Stimulated activated CD4-positive, alpha-beta T cell treated with anti-CD3 and anti-CD28 coated beads, Interleukin-2, amount 100 ng/mL, for 24 hours (primary cell): ENCODE measurements at places on chromosomes 1 and 21.

- DNase-seq: no peak
These were observed 45.4 kb upstream of the MPZL1 start for GRCh38 chr1:167676205-167676915.

GRCh38 chr1:39788426-39788757, 273 bp downstream of the BMP8B start:
- DNase-seq: no peak

- DNase-seq: no peak
These were observed 1646.7 kb upstream of the B3GALT2 start for GRCh38 chr1:194833111-194833510.

- DNase-seq: no peak
These were observed 591 bp downstream of the SHC1 start for GRCh38 chr1:154969860-154970452.

GRCh38 chr1:51686450-51686849, 69.6 kb downstream of the OSBPL9 start:
- DNase-seq: no peak

DNA sequence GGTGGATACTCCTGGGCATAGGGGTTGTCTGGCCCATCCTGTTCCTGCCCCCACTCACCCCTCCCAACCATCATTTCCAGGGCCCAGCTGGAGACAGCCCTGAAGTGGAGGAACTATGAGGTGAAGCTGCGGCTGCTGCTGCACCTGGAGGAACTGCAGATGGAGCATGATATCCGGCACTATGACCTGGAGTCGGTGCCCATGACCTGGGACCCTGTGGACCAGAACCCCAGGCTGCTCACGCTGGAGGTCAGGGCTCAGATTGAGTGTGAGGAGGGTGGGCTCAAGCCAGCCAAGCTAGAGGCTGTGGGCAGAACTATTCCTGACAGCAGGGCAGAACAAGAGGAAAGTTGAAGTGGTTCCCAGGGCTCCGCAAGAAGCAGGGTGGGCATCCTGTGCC, 14.2 kb downstream of the RHOC start:
- DNase-seq: no peak

- DNase-seq: no peak
These were observed 16.7 kb downstream of the CNR2 start for GRCh38 chr1:23896491-23896890.

GRCh38 chr1:41465741-41466140, 18.7 kb downstream of the EDN2 start:
- DNase-seq: no peak

DNA sequence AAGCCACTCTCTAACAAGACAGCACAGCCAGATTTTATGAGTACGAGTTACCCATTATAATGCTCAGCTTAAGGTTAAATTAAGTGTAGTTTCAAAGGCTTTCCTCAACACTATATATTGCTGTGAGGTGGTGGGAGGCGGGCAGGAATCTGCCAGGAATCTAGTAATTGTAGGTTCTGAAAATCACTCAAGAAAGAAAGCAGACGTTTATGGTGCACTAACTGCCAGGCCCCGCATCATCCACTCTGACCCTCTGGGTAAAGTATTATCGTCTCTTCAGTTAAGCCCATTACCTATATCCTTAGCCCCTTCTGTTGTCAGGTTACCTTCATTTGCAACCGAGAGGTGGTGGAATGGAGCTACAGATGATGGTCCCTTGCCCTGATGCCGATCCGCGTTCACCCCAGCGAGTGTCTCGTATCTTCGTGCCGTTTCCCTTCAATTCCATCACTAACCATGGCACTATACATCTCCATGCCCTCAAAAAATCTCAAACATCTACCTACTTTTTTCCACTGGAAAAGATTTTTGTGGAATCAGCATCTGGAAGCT, 12.4 kb downstream of the HMGN1 start:
- DNase-seq: no peak

GRCh38 chr1:208190784-208191183, 53.4 kb downstream of the PLXNA2 start:
- no peak for DNase-seq

DNA sequence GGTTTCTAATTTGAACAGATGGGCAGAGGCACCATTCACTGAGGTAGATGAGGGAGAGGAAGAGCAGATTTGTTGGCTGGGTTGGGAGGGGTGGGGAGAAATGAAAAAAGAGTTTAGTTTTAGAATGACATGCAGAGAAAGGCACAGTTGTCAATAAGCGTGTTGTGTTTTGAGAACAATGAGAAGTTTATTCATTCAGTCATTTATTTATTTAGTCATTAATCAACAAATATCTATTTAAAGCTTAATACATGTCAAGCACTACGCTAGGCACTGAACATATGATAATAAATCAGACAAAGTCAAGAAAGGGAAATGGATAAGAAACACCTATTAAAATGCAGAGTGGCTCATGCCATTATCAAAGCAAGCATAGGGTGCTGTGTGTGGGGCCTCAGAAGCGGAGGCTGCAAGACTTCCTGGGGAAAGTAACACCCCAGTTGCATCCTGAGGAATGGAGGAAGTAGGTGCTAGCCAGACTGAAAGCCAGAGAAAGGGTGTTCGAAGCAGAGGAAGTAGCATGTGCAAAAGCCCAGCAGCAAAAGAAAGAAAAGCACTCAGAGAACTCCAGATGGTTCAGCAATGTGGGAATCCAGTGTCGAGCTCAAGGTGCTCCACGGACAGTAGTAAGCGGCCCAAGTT, 114.1 kb downstream of the RNF220 start:
- no peak for DNase-seq

- DNase-seq: no peak
These were observed 86.5 kb upstream of the KCNJ15 start for GRCh38 chr21:38170283-38170682.

- peak; percentile 49 for DNase-seq
These were observed at the start of gene TRIM17 for GRCh38 chr1:228416217-228416933. TSS of gene TRIM17 (minus strand) at chr1:228416861. CDS start at chr1:228415072, 1,789 bp downstream.

- DNase-seq: no peak
These were observed 334.7 kb downstream of the AMY1C start for GRCh38 chr1:104084380-104084779.

DNA sequence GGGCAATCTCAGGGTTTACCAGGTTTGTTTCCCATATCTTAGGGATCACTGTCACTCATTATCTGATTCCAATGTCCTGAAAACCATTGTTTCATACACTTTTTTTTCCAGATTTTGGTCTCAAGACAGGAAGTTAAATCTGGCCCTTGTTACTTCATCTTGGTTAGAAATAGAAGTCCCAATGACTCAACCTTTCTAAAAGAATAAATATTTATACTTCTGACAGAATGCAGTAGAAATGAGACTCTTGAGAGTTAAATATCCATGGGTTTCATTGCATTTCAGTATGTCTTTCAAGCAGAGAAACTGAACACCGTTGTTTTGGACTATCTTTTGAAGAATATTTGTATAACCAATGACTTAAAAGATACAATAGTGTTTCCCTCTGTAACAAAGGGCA, 19.8 kb upstream of the VCAM1 start:
- no peak for DNase-seq

- no peak for DNase-seq
These were observed 48.0 kb upstream of the ZC3H11B start for GRCh38 chr1:219660666-219661463.

- no peak for DNase-seq
These were observed 8.7 kb upstream of the TDRD10 start for GRCh38 chr1:154493276-154493675.

GRCh38 chr1:114485286-114485685, 25.7 kb downstream of the TRIM33 start:
- DNase-seq: no peak

- DNase-seq: no peak
These were observed 43.0 kb upstream of the EGLN1 start for GRCh38 chr1:231465051-231465450.

- DNase-seq: no peak
These were observed 12.8 kb upstream of the PLA2G2E start for GRCh38 chr1:19936061-19936750.

DNA sequence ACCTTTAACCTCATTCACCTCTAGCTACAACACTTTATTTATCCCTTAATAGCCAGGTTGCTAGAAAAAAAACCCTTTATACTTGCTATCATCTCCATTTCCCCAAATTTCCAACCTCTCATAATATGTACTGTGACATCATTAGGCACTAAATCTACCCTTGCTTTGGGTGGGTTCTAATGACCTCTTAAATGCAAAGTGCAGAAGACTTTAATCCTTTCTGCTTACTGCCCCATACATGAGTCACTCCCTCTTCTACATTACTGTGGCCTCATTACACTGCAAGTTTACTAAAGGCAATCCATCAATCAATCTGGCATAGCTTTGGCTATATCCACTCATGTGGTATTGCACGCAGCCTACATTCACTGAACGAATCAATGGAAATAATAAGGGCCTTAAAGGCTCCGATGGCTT, 353.3 kb downstream of the SMYD3 start:
- DNase-seq: no peak

DNA sequence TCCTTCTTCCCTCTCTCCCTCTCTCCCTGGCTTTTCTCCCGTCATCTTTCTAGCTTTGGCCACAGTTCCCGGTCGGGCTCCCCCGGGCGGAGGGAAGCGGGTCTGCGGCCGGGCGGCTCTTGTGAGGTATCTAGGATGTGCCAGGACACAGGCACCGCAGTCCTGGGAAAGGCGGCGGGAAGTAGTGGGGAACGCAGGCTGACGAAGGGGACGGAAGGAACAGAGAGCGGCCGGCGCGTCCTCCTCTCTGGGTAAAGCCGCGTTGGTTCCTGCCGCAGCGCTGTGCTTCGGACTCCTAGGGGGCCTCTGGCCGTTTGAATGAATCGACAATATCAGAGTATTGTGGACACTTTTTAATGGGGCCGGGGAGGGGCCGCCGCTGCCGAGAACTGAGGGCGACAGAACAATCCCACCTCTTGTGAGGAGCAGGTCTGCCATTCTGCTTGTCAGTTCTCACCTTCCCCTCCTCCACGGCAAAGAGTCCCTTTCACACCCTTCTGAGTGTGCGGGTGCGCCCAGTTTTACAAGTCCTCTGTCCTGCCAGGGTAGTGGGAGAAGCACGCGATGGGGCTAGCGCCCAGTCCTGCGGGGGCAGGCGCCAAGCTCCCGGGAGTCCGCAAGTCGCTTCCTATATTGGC, 1.2 kb upstream of the LHX9 start:
- DNase-seq: peak; percentile 22

DNA sequence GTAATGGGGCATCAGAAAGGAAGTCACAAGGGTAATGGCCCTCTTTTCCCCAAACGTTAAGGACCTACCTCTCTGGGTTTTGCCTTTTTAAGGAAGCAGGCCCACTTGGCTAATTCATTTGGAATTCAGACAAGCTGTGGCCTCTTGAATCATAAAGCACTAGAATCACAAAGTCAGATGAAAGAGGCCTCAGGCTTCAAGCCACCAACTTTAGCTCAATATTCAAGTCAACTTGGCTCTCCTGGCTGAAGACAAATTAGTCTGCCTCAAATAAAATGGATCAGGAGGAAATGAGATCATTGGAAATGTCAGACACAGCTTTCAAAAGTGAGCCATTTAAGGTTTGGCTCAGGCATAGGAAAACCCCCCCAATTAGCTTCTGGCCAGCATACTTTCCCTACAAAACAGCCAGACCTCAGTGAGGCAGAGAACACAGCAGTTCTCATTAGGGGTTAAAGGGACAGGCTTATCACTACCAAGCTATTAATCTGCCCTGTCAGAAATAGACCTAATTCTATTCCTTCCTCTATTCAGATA, 34.3 kb downstream of the SLC35D1 start:
- DNase-seq: no peak

DNA sequence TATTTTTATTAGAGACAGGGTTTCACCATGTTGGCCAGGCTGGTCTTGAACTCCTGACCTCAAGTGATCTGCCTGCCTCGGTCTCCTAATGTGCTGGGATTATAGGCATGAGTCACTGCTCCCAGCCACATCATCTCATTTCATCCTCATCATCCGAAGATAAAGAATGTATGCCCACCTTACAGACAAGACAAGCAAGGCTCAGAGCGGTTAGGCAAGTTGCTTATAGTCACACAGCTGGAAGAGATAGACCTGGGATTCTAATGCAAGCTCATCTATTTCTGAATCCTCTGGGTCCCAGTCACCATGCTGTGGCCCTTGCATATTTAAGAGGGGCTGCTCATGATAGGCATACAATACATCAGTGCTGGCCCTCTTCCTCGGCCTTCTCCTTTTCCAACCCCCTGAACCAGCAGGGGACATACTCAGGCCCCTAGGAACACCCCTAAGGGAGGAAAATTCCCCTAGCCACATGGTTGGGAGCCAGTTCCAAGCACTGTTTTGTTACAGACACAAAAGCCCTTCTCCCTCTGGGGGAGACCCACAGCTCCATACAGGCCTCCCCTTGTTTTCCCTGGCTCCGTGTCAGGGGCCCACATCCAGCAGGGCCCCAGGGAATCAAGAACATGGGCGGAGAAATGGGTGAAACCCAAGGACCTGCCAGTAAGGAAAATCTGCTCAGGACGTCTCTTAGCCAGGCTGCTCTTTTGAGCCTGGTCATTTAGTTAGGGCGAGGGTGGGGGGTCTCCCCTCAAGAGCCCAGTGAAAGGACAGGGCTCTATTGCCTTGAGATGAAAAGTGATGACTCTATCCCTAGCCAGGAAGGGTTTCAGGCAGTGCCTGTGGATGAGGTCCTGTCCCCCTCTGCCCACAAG, 6.9 kb downstream of the CSRP1 start:
- DNase-seq: no peak

- DNase-seq: no peak
These were observed 321.9 kb downstream of the SETD4 start for GRCh38 chr21:35738347-35738961.

GRCh38 chr1:62312698-62313097, 6.5 kb downstream of the KANK4 start:
- DNase-seq: no peak

DNA sequence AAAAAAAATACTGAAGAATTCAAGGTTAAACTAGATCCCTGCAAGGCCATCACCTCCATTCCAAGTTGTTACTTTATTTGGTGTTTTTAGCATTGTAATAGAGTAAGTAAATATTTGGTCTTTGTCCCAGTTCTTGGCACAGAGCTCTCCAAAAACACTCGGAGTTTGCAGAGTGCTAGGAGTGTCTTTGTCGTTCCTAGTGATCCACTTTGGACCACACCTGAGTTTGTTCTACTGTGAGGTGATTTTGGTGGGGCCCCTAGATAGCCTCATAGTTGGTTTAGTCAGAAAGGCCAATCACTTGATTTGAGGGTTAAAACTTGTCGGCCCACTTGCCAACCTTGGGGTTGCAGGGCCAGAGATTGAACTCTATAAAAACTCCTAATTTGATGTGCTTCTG, 25.6 kb downstream of the SYNC start:
- DNase-seq: no peak

GRCh38 chr1:161177936-161178244, 583 bp upstream of the B4GALT3 start:
- no peak for DNase-seq

GRCh38 chr1:42177541-42177981, 13.0 kb upstream of the GUCA2A start:
- no peak for DNase-seq

DNA sequence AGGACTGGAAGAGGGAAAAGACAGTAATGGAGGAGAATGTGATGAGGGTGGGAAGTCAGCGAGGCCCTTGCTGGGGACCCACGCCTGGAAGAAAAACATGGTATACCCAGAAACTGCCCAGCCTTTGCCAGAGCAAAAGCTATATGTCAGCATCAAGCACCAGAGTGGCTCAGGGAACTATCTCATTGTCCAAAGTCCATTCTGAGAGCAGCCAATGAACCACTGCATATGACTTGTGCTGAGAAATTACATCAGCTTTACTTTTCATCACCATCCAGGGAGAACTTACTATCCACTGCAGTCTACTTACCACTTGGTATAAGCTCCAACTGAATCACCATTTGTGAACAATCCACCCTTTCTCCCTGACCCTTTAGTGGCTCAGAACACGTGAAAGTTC, 148.1 kb downstream of the TTLL7 start:
- DNase-seq: no peak
